ENCODE measurements at places on chromosomes 6 and 20.

DNA sequence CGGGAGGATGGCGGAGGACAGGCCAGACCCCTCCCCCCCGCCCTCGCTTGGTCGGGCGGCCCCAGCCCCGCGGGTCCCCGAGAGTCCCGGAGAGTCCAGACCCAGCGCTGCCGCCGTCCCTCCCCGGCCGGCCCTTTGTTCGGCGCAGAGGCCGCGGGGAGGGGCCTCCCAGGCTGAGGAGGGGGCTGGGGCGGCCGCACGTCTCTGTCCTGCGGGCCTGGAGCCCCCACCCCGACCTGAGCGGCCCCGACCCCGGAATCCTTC is 806 bp downstream of the KCNQ2 start:
- no peak for DNase-seq

GRCh38 chr20:34016736-34017135 is 23.0 kb downstream of the RALY start:
- no peak for DNase-seq

DNA sequence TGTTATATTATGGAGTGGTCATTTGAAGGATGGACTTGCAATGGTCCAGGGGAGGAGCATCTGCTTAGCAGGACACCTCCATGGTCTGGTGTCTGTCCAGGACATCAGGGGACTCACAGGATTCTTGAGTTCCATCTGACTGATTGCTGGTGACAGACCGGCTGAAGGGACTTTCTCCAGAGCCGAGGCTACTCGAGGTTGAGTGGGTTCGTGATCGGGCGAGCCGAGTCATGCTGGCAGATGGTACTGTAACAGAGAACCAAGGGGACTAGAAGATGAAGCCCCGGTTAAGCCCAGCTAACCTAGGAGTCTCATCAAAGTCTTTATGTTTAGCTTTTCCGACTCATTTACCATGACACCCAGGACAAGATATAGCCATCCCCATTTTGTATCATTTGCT is 7.5 kb upstream of the SLA2 start:
- no peak for DNase-seq

GRCh38 chr20:48676125-48676524 is 151.7 kb downstream of the PREX1 start:
- no peak for DNase-seq

- DNase-seq = no peak
Observed at GRCh38 chr6:136677822-136678221, 114.5 kb downstream of the MAP3K5 start.

DNA sequence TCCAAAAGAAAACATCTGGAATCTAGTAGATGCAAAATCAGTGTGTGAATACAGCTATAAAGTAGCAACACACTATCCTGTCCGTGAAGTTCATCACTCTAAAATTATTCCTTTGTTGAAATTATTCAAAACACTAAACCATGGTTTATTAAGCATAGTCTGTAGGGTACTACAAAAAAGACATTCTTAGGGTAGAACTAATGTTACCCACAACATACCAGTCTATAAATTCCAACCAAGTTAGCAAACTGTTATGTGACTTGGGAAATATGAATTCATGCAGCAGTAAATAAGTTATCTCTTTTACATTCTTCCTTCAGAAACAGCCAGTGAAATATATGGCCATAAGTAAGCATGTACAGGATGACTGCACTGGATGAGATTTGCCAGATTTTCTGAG is 580.3 kb upstream of the ADGRB3 start:
- DNase-seq = no peak

Measured in substantia nigra (tissue), 51 donors.